Right hindlimb (tissue), 1 donor: ENCODE measurements at places on chromosomes 4 and X.
A peak's percentile ranks its signal among the peaks of the same experiment; 100 is the strongest.

GRCh38 chr4:24637173-24637572, 52.8 kb upstream of the DHX15 start:
- no peak for DNase-seq

- no peak for DNase-seq
Observed at GRCh38 chr4:86947501-86948120, 12.8 kb downstream of the AFF1 start.

- DNase-seq = no peak
Observed at GRCh38 chr4:137238456-137239162, 293.7 kb downstream of the PCDH18 start.

DNA sequence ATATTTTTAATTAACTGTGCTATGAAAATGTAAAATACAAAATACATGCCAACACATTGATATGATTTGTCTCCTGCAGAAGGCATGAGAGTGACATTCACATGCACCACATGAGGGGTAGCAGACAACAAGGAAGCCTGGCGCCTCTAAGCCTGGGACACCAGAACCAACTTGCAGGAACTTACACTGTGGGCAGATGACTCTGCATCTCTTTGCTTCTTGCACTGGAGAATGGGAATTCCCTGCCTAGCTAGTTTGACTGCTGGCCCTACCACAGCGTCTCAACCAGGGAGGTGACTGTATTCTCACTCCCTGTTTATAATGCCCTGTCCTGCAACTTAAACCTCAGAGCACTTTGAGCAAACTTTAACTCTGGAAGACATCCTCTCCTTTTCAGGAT, 40.5 kb downstream of the PAGE2 start:
- DNase-seq = no peak

- no peak for DNase-seq
Observed at GRCh38 chr4:1031956-1032795, 20.8 kb downstream of the FGFRL1 start.

DNA sequence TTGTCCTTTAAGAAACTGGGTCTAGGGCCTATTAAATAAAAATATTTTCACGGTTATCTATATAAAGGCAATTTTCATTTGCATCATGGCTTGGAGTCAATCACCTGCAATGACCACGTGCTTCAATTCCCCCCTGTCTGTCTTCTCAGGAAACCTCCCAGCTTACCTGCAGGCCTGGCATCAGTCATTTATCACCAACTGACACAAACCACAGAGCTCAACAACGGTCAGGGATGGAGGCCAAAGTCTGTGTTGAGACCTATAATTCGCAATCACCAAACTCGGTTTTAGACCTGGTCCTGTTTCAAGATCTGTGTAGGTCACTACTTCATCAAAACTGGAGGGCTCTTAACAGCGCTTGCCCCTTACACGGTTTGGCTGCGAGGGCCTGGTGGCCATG, 1.9 kb downstream of the SLC9A7 start:
- no peak for DNase-seq

DNA sequence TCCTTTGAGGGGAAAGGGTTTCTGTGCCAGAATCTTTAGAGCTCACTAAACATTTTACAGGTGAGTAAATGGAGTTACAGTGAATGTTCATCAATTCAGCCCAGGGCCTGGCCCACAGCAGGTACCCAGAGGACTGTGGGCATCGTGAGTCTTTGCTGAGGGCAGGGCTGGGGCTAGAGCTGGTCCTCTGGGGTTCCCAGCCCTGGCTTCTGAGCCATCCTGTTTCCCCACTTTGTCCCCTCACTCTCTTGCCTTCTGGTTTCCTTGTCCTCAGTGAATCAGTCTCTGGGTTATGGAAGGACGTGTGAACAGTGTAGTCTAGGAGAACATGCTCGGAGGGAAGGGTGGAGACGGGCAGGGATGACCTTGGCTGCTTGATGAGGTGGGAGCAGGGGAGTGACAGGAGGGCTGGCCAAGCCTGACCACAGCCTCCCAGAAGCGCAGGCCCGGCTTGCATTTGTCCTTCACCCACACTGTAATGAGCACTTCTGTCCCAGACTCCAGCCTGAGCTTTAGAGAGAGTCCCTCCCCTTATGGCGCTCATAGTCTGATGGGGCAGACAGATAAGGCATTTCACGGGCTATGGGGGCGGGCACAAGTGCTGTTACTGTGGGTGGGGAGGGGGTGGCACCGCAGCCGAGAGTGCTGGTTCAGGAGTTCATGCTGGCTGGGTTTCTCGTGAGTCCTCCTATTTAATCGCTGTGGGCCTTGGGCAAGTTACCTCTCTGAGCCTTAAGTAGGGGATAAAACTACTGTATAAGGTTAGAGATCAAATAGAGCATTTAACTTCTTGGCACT, 17.3 kb downstream of the TBC1D14 start:
- DNase-seq = no peak

DNA sequence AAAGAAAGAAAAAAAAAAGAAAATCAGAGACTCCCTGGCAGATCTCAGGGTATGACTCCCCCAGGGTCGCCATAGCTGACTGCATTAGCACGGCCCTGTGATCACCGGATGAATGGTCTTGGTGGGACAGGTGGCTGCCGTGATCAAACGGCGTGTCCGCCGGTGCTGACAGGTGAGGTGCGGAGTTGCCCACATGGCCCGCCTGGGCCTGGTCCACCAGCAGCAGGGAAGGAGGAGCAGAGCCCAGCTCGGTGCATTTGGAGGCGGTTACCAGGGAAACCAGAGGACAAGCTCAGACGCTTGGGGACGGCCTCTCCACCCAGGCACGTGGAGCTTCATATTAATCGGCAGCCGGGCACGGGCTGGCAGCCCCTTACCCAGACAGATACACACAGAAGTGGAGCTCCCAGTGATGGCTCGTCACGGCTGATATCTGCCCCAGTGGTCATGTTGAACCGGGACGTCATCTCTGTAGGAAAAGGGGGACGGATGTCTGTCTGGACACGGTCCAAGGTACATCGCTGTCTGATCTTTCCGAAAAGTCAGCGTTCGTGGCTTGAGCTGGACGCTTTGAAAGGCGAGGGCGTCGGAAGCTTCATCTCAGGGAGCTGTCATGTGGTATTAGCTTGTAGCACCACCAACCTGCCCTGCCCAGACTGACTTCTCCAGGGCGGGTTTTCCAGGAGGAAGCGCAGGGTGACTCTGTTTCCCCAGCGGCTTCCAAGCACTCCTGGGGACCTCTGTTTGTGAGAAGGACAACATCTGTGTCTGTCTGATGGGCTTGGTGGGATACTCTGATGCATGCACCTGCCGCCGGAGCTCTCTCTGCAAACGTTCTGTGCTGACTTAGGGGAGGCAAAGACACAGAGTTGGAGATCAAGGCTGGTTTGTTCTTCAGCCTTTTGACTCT, 180.7 kb downstream of the CRLF2 start:
- no peak for DNase-seq

DNA sequence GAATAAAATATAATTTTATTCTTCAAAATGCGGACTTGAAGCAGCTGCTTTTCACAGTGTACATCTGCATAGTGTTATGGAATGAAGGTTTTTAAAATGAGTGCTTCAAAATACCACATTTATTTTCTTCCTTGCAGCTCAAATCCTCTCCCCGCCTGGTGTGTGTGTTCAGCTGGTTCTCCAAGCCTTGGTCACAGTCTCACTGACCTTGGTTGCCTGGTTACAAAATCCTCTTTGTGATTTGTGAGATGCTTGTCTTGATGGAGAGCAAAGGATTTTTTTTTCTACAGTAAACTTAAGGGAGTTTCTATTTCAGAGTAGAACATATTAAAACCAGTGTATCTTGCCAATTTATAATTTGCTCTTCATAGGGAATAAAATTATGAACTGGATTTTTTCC, 139.2 kb downstream of the PCDH18 start:
- DNase-seq = peak; percentile 83

GRCh38 chr4:88158489-88159228, at the start of gene ABCG2:
TSS of gene ABCG2 (minus strand) at chr4:88158639. CDS start at chr4:88139995, 18,644 bp downstream.
- DNase-seq = peak; percentile 44

DNA sequence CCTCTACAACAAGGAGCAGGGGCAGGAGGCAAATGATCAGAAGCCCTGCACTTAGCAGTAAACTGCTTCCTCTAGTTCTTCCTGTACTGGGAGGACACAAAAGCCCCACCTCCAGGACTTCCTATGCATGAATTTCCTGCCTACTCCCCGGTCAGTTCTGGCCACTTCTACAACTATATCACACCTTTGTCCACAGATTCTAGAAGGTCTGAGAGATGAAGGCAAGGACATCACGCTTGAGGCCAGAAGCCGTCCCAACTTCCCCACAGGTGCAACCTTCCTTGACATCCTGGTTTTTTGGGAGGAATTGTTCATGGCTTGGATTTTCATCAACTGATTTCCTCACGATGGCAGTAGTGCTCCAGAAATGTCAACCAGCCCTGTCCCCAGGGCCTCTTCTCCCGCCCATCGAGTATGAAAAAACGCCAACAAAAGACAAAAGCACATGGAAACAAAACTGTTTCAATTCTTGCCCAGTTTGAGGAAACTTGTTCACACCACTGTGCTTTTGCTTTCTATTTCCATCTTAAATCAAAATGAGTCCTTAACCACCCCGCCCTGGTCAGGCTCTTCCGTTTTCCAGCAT, 206.5 kb upstream of the STK26 start:
- no peak for DNase-seq

DNA sequence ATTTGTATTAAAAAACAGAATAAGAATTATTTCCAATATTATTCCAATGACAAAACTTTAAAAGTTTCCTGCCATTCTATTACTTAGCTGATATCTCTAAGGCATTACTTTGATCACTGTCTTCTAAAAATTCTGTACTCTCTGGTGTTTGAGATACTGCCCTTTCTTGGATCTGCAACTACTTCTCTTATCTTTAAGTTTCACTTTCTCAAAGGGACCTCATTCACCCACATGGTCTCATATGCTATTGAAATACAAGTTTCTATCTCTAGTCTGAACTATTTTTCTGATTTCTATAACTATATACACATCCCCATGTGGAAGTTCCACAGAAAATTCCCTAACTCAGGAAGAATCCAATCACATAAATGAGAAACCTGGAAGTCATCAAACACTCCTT, 22.2 kb downstream of the TMPRSS11E start:
- no peak for DNase-seq

- no peak for DNase-seq
Observed at GRCh38 chrX:87105131-87105530, 412.5 kb upstream of the KLHL4 start.

DNA sequence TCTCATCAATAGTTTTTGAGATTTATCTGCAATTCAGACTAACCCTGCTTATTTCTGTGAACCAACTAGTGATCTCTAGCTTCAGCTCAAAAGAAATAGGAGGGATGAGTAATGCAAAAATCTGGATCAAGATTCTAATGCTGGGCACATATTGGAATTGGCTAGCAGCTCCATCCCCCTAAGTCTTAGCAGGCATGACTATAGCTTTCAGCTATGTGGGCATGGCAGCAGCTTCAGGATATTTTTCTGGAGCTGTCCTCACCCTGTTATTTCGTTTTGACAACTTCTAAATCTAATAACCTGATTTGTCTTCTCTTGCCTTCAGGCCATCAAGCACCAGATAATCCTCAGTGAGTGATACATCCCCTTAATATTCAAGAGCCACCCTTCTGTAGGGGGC, 50.8 kb upstream of the GNPDA2 start:
- no peak for DNase-seq

DNA sequence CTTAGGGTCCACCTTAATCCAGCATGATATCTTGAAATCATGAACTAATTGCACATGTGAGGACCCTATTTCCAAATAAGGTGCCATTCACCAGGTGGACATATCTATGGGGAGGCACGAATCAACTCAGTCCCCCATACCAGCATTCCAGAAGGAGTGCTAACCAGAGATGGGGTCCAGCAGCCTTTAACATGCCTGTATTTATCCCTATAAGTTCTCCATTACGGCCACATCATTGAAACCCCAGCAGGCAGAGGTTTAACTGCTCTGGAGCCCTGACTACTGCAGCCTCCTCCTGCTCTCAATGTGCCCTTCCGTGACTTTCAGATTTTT, 3.2 kb upstream of the ASMTL start:
- no peak for DNase-seq

DNA sequence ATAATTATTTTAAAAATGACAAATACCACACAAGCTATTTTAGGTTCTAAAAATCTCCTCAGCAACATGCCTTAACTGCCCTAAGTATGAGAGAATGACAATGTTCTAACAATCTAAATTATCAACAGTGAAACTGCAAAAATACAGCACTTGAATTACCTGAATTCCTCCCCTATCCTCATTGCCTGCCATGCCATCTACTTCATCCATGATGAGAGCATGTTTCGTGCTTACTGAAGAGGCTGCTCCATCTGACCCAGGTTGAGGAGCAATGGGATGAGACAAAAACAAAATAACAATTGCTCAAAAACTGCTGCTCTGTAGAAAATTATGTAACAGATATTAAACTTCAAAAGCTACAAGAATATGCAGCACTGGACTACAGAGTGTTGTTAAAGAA, 63.3 kb downstream of the RFC1 start:
- DNase-seq = no peak

DNA sequence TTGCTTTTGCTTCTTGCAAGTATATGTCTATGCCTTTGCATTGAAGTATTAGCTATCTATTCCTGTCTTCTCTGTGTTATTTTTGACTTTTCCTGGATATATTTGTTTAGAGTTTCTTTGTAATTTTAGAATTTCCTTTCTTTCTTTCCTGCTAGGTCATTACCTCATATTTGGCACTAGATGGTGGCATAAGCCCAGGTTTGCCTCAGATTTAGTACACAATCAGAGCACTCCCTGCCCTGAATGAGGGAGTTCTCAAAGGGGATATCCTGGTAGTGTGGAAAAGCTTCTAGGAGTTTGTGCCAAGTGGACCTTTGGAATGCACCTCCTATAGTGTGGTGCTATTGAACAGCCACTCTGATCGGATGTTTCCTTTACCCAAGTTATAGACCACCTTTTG, 181.6 kb downstream of the UGT8 start:
- DNase-seq = peak; percentile 18

- DNase-seq = no peak
Observed at GRCh38 chrX:71534773-71535544, 2.1 kb downstream of the OGT start.

- peak; percentile 28 for DNase-seq
Observed at GRCh38 chrX:111671668-111672067, 9.3 kb upstream of the ALG13 start.

DNA sequence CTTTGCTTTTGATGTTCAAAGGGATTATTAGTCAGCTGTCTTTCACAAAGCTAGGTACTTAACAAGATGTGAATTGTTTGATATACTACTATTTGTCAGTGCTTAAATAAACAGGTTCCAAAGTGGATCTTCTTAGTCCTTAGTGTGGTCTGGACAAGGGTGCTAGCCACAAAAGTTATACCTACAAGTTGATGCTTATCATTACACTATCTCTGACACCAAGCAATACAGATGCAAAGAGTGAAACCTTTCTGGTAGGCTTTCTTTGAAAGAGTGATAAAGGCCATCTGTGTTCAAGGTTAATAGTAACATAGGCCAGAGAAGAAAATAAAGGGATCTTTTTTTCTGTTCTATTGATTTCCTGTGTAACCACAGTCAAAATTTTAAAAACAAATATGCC, 12.2 kb upstream of the RBPJ start:
- no peak for DNase-seq

DNA sequence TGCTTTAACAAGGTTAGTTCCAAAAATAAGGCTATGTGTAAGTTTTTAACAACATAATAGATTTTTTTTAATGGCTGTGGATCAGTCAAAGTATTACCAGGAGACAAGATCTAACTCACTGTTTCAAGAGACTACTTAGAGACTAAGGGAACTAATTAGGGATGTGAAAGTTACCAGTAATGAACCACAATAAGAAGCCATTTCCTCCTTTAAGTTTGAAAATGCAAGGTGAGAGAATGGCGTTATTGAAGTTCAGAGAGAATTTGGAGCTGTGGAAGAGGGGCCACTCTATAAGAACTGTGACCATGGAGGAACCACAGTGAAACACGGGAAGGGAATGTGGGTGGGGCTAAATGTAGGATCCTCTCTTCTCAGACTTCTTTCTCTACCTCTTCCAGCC, 624.2 kb downstream of the GLUD2 start:
- DNase-seq = no peak
